ENCODE measurements at places on chromosomes 4 and X.

DNA sequence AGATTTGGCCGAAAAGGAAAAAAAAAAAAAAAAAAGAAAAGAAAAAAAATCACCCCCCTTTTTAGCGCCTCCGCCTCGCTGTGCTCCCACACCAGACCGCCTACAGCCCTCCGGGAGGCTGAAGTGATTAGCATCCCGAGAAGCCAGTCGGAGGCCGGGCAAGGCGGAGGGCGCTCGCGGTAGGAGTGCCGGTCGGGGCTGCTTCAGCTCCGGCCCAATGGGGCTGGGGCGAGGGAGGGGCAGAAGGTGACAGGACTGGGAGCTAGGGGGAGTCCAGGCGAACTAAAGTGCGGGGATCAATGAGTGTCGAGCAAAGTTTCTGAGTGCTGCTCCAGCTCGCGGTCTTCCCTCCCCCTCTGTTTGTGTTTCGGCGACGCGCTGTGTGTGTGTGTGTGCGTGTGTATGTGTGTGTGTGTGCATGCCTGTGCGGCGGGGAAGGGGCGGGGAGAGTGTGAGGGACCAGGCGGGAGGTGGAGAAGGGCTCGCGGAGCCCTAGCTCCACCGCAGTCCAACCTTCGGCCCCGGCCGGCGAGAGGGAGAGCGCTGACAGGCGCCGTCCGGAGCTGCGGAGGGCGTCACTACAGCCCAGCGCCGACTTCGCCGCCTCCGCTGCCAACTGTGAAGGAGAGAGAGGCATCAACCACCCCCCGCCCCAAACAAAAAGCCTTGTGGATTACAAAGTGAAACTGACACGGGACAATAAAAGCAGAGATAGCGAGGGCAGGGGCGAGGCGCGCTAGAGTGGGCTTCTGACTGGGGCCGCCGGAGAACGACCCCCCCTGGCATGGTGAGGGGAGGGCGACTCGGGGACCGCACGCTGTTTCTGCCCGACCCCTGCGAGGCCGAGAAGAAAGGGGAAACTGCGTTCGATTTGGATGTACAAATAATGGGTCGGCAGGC is at the start of gene FAT4:
Gene FAT4 (plus strand): TSS at position 280 of the 900 bp plus-strand sequence. CDS start 1,457 bp downstream, outside the sequence.
- DNase-seq, result peak; percentile 98

GRCh38 chrX:31653422-31653821 is 581.6 kb upstream of the FTHL17 start:
- no peak for DNase-seq

DNA sequence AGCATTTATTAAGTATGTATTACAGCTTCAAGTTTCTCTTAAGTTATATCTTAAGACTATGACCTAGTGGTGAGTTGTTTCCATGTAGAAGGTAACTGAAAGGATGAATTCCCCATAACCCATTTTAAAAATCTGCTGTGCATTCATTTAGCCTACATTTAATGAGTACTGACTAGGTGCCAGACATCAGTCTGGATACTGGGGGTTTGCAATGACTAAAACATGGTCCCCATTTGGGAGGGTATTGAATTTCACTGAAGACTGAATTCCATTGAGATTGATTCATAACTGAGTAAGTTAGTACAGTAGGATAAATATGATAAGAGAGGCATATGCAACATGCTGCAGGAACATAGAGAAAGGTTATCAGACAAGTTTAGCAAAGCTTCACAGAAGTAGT is 241.5 kb downstream of the FRAS1 start:
- DNase-seq, result peak; percentile 87

GRCh38 chr4:62523256-62523655 is 1323.1 kb downstream of the ADGRL3 start:
- no peak for DNase-seq

- DNase-seq, result no peak
Observed at GRCh38 chr4:159736411-159736810, 633.5 kb downstream of the RAPGEF2 start.
